Activated T-cell treated with anti-CD3 and anti-CD28 coated beads, Interleukin-2, amount 50 U/mL, for 48 hours (primary cell): ENCODE measurements at places on chromosomes 16 and 17.
A peak's percentile ranks its signal among the peaks of the same experiment; 100 is the strongest.

- DNase-seq, result no peak
Measured at GRCh38 chr17:83019376-83019775, 60.0 kb upstream of the METRNL start.

DNA sequence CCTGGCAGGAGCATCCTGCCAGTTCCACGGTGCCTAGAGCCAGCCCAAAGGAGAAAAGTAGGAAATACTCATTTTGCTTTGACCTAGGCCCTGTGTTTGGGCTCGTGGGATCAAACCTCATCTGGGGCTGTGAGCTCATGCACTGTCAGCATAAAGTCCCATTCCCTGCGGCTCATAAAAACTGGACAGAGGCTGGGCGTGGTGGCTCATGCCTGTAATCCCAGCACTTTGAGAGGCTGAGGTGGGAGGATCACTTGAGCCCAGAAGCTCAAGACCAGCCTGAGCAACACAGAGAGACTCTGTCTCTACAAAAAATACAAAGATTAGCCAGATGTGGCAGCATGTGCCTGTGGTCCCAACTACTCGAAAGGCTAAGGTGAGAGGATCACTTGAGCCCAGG, 17.9 kb downstream of the ATP6V0D1 start:
- DNase-seq, result no peak

GRCh38 chr17:28545787-28546415, 6.5 kb downstream of the UNC119 start:
- no peak for DNase-seq

DNA sequence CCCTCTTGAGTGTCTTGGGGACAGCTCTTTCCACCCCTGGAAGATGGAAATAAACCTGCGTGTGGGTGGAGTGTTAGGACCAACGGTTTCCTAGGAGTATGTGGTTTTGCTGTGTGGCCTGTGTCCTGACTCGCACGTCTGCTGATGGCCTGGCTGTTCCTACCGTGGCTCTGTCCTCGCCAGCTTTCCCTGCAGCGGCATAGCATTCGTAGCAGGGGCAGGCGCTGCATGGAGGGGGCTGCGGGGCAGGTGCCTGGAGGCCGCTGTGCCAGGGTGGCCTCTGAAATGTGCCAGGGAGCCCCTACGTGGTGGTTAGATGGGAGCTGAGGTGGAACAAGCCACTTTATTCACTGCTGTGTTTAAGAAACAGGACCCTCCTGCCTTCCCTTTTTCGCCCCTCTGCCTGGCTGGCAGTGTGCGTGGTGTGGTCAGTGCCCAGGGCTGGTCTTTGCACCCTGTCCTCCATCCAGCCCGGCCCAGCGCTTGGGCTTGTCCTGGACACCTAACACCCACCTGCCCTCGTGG, 10.6 kb downstream of the SLC16A3 start:
- no peak for DNase-seq

- DNase-seq, result no peak
Measured at GRCh38 chr16:80599466-80599865, 58.7 kb downstream of the DYNLRB2 start.

GRCh38 chr17:48254896-48255295, 147.3 kb downstream of the SNX11 start:
- DNase-seq, result no peak

- peak; percentile 74 for DNase-seq
Measured at GRCh38 chr17:29615048-29615385, 7.7 kb downstream of the CORO6 start.
